ENCODE measurements at places on chromosomes 2 and 18.

DNA sequence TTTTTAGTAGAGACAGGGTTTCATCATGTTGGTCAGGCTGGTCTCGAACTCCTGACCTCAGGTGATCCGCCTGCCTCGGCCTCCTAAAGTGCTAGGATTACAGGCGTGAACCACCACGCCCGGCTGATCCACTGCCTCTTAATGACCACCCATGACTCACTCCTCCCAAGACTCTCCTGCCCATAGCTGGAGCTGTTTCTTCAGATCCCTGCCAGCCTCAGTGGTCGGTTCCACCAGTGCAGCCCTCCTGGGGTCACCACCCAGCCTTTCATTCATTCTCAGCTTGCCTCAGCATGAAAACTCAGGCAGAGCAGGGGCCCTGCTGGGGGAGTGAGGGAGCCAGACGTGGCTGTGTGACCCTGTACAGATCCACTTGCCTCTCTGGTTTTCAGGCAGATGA is 12.5 kb downstream of the KCNIP3 start:
- DNase-seq, result no peak
- H3K27ac ChIP-seq, result no peak overlapping the region
- no peak overlapping the region for H3K4me3 ChIP-seq
- H3K4me1 ChIP-seq, result no peaks in the 10 kb centered on the region
- H3K36me3 ChIP-seq, result no peaks in the 10 kb centered on the region

GRCh38 chr2:173524256-173524955 is 169.7 kb downstream of the CDCA7 start:
- H3K4me3 ChIP-seq, result no peak overlapping the region
- DNase-seq, result no peak
- no peak overlapping the region for H3K27ac ChIP-seq
- no peaks in the 10 kb centered on the region for H3K4me1 ChIP-seq
- no peaks in the 10 kb centered on the region for H3K27me3 ChIP-seq
- no peaks in the 10 kb centered on the region for H3K36me3 ChIP-seq

DNA sequence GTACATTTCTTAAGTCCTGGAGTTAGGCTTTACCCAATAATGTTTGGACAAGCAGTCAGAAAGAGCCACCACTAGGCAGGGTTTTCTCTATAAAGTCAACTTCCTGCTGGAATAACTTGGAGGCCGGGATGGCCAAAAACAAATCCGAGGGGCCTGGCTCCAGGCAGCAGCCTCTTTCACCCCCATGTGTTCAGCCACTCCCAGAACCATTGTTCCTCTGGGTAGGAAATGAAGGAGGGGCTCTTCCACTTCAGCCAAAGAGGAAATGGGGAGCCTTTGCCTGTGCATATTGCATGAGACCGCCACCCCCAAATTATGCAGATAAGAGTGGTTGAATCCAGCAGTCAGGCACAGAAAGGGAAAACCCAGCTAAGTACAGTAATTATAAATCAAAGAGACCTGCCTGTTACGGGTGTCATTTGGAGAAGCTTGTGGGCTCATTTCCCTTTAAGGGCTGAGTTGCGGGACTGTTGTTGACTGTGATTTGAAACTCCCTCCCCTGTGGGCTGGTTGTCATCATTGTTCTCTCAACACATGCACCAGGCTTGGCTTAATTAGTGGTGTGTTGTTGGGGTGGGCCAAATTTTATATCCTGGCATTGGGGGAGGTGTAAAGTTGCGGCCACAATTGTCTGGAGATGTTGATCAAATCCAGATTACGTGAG is 212.8 kb upstream of the SOX11 start:
- H3K36me3 ChIP-seq, result no peaks in the 10 kb centered on the region
- H3K4me1 ChIP-seq, result no peaks in the 10 kb centered on the region
- H3K4me3 ChIP-seq, result no peak overlapping the region
- H3K27ac ChIP-seq, result no peak overlapping the region
- H3K27me3 ChIP-seq, result peaks cover 3% of the 10 kb centered on the region

GRCh38 chr2:1976112-1976511 is 231.8 kb upstream of the PXDN start:
- DNase-seq, result no peak
- H3K27me3 ChIP-seq, result no peaks in the 10 kb centered on the region
- H3K36me3 ChIP-seq, result no peaks in the 10 kb centered on the region

DNA sequence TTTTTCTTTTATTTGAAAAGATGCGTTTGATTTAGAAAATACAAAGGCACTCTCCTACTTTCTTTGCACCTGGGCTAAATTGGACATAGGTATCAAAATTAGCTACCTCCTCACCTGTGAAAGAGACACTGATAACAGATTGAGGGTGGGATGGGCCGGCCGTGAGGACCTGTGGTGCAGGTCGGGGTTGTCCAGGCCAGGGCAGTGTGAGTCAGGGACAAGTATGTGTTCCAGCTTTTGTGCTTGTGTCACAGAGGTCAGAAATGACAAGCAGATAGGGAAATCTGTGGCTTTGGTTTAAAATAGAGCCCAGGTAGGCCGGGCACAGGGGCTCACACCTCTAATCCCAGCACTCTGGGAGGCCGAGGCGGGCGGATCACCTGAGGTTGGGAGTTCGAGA is 22.6 kb downstream of the MYL12B start:
- no peak overlapping the region for H3K27ac ChIP-seq
- no peak overlapping the region for H3K4me3 ChIP-seq
- no peak for DNase-seq
- no peaks in the 10 kb centered on the region for H3K4me1 ChIP-seq
- no peaks in the 10 kb centered on the region for H3K27me3 ChIP-seq
- no peaks in the 10 kb centered on the region for H3K36me3 ChIP-seq

DNA sequence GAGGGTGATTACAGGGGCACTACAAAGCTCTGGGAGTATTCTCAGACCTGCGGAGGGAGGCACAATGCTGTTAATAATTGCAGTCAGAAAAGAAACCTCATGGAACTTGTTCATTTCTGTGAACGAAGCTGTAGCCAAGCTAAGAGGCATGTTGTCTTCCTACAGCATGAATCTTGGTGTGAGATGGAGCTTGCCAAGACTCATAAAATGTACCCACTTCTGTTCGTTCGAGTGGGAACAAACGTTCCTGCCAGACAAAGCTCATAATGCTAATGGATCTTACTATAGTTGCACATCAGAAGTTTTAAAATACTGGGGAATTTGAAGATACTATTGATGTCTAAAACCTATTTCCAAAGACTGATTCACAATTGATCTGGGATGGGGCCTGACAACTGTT is 489.1 kb downstream of the ZEB2 start:
- no peaks in the 10 kb centered on the region for H3K36me3 ChIP-seq
- H3K27ac ChIP-seq, result no peak overlapping the region
- H3K4me1 ChIP-seq, result no peaks in the 10 kb centered on the region
- no peaks in the 10 kb centered on the region for H3K27me3 ChIP-seq
- H3K4me3 ChIP-seq, result no peak overlapping the region
- DNase-seq, result no peak

GRCh38 chr2:16034151-16034974 is 94.0 kb downstream of the MYCN start:
- no peaks in the 10 kb centered on the region for H3K4me1 ChIP-seq
- no peak overlapping the region for H3K4me3 ChIP-seq
- peaks cover 13% of the 10 kb centered on the region for H3K27me3 ChIP-seq

- no peaks in the 10 kb centered on the region for H3K36me3 ChIP-seq
- no peaks in the 10 kb centered on the region for H3K27me3 ChIP-seq
- no peaks in the 10 kb centered on the region for H3K4me1 ChIP-seq
Measured at GRCh38 chr2:58976375-58977071, 735.4 kb upstream of the FANCL start.

Data from tibial artery (tissue), 4 donors.